Caco-2 (cell line): ENCODE measurements at places on chromosomes 5 and 9. TPM values are rescaled to one million over a fixed set of nuclear protein-coding genes. Genes with fewer than 3 reads are reported as not detected.

Gene GARIN3
- not detected in 2 replicates for total RNA-seq

Gene SHROOM1
- total RNA-seq: 15.9 and 17.4 TPM in 2 replicates

Gene RGP1
- 25.0 and 27.1 TPM in 2 replicates for total RNA-seq

Gene HAVCR2
- 0.32 and 0.41 TPM in 2 replicates for total RNA-seq

Gene PCYOX1L
- 8.7 and 10.4 TPM in 2 replicates for total RNA-seq

Gene POU5F2
- 0.59 and 0.95 TPM in 2 replicates for total RNA-seq

Gene FCN1
- not detected in 2 replicates for total RNA-seq

Gene JMY
- total RNA-seq: 10.5 and 11.3 TPM in 2 replicates

Gene SIMC1
- 40.2 and 42.3 TPM in 2 replicates for total RNA-seq

Gene CDX1
- total RNA-seq: 0.29 and 0.65 TPM in 2 replicates

Gene IL3
- total RNA-seq: not detected in 2 replicates

- DNase-seq: peak; percentile 93
Measured at GRCh38 chr5:38660194-38660668, 103.8 kb upstream of the LIFR start.

DNA sequence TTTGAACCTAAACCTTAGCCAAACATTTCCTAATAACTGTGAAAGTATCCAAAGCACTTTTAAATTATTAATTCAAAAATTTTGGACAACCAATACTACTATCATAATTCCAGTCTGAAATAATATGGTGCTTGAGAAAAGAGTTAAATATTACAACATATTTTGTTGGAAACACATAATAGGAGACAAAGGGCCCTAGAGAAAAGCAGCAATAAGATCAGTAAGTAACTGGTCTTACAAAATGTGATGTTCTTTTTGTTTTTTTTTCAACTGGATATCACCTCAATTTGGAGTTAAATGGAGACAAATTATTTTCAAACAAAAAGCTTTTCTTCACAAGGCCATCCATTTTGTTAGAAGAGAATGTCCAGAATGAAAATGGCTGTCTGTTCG is 21.1 kb downstream of the SRFBP1 start:
- DNase-seq: no peak

DNA sequence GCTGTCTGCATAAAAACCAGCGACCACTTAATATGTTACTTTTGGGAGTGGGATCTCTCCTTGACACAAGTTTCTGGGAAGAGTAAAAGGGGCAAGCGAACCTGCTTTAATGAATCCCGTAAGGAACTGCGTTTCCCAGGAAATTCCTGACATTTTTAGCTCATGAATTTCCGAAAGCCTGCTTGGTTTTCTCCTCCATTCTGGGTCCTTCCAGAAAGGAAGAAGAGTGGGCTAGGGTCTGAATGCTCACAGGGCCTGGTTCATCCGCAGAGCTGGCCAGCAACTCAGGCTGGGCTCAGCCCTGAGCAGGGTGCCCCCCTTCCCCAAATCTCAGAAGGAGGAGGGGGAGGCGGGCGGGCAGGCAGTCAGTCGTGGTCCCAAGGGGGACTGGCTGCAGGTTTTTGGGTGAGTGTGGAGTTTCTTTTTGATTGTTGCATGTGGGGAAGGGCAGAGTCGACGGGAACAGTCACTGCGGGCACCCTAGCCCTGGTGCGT is 1.2 kb upstream of the PURA start:
- DNase-seq: no peak

DNA sequence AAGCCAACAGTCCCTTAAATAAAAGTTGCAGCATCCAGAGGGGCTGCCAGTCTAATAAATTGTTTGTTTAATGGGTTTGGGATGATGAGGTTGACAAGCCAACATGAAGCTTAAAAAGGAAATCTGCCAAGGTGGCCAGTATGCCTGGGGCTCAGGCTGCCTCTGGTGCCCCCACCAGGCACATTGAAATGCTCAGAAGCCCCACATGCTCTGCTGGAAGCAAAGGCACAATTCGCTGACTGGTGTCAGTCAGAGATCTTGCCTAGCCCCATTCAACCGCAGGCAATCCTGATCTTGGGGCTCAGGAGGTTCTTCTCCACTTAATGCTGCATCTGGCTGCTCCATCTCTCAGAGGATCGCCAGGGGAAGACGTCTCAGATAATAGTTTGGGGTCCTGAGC is 44.2 kb upstream of the TCERG1 start:
- no peak for DNase-seq

GRCh38 chr5:156560002-156560401 is 233.0 kb downstream of the SGCD start:
- DNase-seq: no peak

GRCh38 chr5:178457471-178457870 is 132.7 kb downstream of the COL23A1 start:
- no peak for DNase-seq

- DNase-seq: peak; percentile 58
Measured at GRCh38 chr5:80170117-80170535, 85.7 kb downstream of the SERINC5 start.

- DNase-seq: no peak
Measured at GRCh38 chr9:73548201-73548600, 396.5 kb downstream of the ANXA1 start.

DNA sequence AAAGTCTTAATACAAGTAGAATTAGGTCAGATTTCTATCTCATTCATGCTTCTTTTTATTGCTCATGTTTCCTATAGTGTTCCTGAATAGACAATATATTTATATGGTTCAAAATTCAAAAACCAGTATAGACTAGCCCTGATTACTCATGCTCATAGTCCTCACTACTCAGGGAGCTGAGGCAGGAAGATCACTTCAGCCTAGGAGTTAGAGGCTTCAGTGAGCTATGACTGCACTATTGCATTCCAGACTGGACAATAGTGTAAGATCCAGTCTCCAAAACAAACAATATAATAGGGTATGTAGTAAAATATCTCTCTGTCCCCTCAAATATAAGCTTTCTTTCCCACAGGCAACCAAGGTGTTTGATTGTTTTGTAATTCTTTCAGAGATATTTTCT is 2.4 kb downstream of the ANKRD31 start:
- no peak for DNase-seq

DNA sequence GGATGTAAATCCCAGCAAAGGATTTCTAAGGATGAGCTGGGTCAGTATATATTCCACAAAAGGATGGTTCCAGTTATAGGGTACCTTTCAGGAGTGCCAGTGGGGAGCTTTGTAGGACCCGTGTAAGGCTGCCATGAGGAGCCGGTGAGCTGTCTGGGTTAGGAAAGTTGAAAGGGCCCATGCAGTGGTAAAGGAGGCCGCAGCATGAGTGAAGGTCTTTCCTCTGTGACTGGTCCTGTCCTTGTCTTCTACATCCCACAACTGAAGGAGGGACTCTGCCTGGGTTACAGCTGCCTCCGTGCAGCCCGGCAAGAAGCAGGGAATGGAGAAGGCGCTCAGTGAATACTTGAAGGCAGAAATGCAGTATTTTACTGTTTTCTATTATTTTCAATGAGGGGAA is 58.9 kb downstream of the HSPA4 start:
- no peak for DNase-seq

- DNase-seq: no peak
Measured at GRCh38 chr5:89211836-89212235, 328.9 kb upstream of the MEF2C start.

DNA sequence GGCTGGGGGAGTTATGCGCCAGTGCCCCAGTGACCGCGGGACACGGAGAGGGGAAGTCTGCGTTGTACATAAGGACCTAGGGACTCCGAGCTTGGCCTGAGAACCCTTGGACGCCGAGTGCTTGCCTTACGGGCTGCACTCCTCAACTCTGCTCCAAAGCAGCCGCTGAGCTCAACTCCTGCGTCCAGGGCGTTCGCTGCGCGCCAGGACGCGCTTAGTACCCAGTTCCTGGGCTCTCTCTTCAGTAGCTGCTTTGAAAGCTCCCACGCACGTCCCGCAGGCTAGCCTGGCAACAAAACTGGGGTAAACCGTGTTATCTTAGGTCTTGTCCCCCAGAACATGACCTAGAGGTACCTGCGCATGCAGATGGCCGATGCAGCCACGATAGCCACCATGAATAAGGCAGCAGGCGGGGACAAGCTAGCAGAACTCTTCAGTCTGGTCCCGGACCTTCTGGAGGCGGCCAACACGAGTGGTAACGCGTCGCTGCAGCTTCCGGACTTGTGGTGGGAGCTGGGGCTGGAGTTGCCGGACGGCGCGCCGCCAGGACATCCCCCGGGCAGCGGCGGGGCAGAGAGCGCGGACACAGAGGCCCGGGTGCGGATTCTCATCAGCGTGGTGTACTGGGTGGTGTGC is at the start of gene RXFP3:
RXFP3 (plus strand) TSS at position 6 of the 636 bp plus-strand sequence; CDS start at position 361, 355 bp downstream.
- DNase-seq: no peak

DNA sequence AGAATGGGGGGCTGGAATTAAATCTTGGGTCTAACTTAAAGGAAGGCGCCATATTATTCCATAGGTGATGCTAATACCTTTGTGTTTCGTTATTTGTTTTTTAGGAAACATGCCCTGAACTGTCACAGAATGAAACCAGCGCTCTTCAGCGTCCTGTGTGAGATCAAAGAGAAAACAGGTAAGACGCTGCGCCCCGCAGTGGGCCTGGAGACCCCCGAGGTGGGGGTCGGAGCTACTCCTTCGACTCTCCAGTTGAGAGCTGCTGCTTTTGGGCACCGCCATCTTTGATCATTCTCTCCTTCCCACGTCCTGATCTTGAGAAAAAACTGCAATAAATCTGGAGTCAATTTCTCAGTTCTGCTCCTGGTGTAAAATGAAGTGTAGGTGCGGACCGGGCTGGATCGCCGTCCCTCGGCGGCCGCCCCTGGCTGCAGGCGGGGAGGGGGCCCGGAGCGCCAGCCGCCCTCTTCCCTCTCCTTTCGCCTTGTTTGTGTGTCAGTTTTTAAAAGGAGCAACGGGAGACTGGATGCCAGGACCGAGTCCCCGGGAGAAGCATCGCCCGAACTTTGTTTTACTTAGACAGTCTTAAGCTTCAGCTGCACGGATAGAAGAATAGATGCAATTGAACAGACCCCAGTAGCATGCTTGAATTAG is 1.4 kb downstream of the PBX3 start:
- no peak for DNase-seq

DNA sequence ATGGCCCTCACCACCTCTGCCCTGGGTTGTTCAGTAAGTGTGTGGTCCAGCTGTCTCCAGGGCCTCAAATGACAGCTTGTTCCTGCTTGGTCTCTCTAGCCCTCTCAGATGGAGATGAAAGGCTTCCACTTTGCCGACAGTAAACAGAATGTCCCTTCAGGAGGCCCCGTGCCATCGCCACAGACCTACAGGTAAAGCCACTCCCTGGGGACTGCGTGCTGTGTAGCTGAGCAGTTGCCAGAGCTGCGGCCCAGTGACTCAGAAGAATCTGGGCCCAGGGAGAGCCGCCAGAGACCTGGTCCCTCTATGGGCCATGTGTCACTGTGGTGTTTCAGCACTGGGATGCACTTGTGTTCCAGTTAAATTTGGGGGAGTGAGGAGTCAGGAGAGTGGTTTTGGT is 10.6 kb upstream of the POMT1 start:
- no peak for DNase-seq

GRCh38 chr5:72817076-72817481 is 618 bp downstream of the TNPO1 start:
- no peak for DNase-seq

GRCh38 chr9:4985386-4986266 is 554 bp downstream of the JAK2 start:
- DNase-seq: peak; percentile 41

GRCh38 chr9:16640649-16641048 is 229.8 kb downstream of the BNC2 start:
- DNase-seq: no peak

GRCh38 chr5:134819407-134819963 is 26.3 kb upstream of the C5orf24 start:
- no peak for DNase-seq

GRCh38 chr5:177113566-177114424 is 19.8 kb upstream of the NSD1 start:
- peak; percentile 85 for DNase-seq

GRCh38 chr9:89496645-89497256 is 1.2 kb downstream of the SEMA4D start:
- DNase-seq: no peak

GRCh38 chr5:150574818-150575547 is 65.5 kb upstream of the SYNPO start:
- no peak for DNase-seq

GRCh38 chr5:111337688-111338087 is 113.5 kb downstream of the CAMK4 start:
- DNase-seq: no peak

GRCh38 chr9:136300016-136300545 is 3.8 kb downstream of the CCDC187 start:
- no peak for DNase-seq

- peak; percentile 74 for DNase-seq
Measured at GRCh38 chr5:141713616-141714309, 31.7 kb upstream of the ARAP3 start.

GRCh38 chr9:70607926-70608325 is 193.5 kb upstream of the KLF9 start:
- DNase-seq: no peak

GRCh38 chr9:136700959-136701667 is 11.3 kb upstream of the DIPK1B start:
- no peak for DNase-seq

- no peak for DNase-seq
Measured at GRCh38 chr5:173745557-173745956, 129.1 kb upstream of the BOD1 start.

GRCh38 chr9:4936823-4937222 is 48.2 kb upstream of the JAK2 start:
- no peak for DNase-seq

DNA sequence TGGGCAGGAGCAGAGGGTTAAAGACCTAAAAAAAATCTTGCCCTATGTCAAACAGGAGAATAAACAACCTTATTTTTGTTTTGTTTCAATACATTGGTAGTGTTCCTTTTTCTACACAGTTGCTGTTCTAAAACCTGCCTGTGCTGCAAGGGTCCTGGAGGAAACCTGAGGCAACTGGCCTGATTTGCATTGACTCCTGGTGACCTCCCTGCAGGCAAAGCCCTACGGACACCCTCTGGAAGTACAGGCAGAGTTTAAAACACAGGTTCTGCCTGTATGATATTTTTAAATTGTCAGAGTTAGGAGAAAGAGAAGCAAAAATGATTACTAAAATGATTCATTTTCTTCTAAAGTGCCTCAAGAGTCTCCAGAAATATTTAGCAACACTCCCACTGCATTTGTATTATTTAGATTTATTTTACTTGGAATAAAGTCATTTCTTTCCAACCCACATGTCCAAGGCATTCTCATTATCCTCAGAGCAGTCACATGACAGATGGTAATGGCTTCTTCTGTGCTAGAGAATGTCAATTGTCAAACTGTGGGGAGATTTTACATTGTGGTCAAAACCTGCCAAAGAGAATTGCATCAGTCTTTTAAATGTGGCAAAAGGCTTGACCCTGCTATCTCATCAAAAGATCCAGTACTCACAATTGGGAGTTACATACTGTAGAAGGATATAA is 559.6 kb downstream of the CETN3 start:
- no peak for DNase-seq

DNA sequence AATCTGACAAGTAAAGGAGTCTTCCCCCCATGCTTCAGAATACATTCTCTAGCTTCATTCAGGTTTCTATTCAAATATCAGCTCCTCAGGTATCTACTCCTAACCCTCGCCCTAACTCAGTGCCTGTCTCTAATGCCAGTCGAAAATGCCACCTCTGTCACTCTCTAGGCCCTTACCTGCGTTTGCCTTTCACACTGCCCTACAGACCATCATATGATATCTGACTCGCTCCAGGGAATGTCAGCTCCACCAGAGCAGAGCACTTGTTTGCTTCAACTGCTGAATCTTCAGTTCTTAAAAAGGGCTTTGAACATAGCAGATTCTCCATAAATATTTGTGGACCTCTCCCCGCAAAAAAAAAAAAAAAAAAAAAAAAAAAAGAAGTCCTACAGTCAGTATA is 46.7 kb downstream of the ADRB2 start:
- DNase-seq: no peak

- DNase-seq: no peak
Measured at GRCh38 chr9:34929506-34930102, 28.5 kb upstream of the PHF24 start.

GRCh38 chr9:96491079-96491879 is 41.3 kb downstream of the HABP4 start:
- no peak for DNase-seq
